Type B pancreatic cell (in vitro differentiated cells): ENCODE measurements at places on chromosomes 2 and 18.
A peak's percentile ranks its signal among the peaks of the same experiment; 100 is the strongest.

DNA sequence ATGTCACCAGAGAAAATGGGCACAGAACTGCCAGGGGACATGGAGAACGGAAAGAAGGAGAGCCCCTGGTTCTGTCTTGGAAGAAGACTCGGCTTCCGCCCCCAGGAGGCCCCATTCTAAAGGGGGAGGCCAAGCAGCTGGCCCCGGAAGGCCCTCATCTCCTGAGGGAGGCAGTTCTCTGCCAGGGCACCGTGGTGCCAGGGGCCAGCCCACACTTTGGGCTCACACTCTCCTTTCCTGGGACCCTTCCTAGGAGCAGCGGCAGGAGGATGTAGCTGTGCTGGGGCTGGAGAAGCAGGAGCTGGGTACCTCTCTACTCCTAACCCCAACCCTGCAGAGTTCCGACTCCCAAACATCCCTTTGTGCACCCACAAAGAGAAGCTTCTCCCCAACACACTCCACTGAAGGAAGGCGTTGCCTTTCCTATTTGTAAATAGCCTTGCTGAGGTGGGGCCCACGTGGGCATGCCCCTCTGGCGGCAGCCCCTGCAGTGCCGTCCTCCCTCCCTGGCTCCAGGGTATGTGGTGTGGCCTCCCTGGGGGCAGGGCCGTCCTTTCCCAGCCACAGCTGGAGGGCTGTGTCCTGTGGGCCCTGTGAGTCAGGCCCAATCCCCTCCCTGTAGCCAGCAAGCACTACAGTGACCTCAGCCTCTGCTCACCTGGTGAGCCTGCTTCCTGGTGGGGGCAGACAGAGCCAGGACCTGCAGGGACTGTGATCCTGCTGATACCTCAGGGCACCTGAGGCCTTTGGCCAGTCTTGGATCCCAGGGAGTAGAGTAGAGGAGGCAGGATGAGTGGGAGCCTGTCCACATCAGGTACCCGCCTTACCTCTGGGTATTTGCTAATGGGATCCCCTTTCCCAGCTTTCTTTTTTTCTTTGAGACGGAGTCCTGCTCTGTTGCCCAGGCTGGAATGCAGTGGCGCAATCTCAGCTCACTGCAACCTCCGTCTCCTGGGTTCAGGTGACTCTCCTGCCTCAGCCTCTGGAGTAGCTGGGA is 26.6 kb downstream of the ZFP36L2 start:
- no peak for DNase-seq

DNA sequence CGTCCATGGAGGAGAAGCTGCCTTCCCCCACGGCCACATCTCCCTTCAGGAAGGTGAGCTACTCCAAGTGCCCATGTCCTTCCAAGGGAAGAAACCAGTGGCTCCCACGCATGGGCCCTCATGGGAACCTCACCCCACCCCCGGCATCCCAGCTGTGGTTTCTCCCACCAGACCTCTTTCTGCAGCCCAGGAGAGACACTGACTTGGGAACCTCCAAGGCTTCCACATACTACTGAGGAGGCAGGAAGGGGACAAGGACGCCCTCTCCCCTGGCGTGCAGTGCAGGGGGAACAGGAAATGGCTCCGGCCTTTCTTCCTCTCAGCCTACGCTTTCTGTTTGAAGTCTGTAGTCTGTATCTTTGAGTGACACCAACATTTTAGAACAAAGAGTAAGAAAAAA is 104.5 kb upstream of the EPC2 start:
- DNase-seq = no peak

- DNase-seq = no peak
Observed at GRCh38 chr2:189952536-189953109, 109.9 kb downstream of the MSTN start.

DNA sequence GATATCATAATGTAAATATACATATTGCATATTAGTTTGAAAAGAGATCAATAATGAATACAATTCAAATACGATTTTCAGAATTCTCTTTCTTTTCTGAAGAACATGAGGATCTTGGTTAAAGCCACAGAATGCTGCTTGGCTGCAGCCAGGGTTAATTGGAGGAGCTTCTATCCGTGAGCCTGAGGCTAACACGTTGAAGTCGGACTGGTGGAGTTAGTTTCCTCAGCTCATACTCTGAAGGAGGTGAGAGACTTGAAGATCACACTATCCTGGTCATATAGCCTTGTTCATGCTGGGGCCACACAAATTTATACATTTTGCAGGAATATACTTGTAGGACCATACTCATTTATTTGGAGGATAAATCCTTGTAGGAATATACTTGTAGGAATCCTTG is 335.8 kb downstream of the TRIB2 start:
- no peak for DNase-seq

- DNase-seq = no peak
Observed at GRCh38 chr18:29060349-29060748, 883.4 kb upstream of the CDH2 start.

DNA sequence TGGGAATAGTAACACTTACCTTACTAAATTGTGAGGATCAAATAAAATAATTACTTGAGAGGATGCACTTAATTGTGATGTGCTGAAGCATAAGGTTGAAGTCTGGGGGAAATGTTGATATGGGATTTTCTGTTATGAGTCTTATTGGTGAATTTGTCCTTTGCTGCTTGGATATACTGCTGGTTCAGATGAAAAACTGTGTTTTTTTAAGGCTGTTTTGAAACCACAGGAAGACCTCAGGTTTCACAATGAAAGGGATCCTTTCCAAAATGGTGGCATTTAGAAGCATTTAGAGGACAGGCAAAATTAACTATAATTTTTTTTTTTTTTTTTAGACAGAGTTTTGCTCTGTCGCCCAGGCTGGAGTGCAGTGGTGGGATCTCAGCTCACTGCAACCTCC is 34.9 kb downstream of the SPATS2L start:
- no peak for DNase-seq

DNA sequence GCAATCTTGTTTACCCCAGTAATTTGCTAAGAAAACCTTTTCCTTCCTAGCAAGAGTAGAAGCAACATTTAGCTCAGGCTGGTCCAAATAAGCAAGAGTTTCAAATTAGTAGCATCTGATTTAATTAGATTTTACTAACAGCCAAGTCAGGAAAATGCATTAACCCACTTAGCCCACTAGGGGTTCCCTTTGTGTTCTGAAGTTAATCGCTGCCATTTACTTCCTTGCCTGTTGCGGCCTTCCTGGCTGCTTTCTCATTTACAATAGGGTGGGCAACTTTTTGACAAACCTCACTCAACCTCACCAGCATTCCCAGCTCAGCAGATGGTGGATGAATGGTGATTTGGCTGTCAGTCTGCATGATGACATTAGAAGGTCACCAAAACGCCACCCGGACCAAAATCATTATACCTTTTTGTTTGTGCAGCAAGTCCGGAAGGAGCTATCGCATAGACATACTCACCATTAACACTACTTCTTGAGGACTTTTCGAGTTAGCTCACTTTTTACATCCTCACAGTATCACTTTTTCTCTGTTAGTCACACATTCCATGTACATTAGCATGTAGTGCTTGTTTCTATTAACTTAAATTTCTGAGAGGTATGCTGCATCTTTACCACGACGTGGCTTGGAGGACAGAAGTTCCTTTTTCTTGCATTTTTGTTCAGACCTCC is 101.5 kb upstream of the SETBP1 start:
- no peak for DNase-seq

DNA sequence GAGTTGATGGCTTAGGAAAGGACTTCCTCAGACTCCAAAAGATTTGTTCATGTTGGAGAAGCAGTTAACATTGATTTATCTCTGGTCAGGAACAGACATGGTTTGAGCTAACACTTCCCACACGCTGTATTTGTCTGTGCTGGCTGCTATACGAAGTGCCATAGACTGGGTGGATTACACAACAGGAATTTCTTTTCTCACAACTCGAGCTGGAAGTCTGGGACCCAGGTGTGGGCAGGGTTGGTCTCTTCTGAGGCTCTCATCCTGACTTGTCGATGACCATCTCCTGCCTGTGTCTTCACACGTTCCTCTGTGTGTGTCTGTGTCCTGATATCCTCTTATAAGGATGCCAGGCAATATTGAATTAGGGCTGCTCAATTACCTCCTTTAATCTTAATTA is 163.4 kb upstream of the BCL2L11 start:
- DNase-seq = no peak

DNA sequence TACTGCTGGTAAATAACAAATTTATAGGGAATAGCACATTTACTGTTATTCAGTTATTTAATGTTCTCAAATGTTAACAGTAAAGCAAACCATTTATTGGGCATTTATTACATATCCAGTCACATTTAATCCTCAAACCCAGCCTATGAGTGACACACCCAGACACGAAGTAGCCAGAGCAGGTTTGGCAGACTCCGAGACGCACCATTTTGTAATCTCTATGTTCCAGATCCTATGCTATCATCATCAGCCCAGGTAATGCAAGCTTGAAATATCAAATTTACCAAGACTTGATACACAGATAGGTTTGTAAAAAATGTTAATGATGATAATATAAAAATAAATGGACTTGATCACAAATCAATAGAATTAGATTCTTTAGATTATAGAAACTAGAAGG is 131.1 kb downstream of the IKZF2 start:
- no peak for DNase-seq

- no peak for DNase-seq
Observed at GRCh38 chr18:22872900-22873537, 60.1 kb upstream of the RBBP8 start.

DNA sequence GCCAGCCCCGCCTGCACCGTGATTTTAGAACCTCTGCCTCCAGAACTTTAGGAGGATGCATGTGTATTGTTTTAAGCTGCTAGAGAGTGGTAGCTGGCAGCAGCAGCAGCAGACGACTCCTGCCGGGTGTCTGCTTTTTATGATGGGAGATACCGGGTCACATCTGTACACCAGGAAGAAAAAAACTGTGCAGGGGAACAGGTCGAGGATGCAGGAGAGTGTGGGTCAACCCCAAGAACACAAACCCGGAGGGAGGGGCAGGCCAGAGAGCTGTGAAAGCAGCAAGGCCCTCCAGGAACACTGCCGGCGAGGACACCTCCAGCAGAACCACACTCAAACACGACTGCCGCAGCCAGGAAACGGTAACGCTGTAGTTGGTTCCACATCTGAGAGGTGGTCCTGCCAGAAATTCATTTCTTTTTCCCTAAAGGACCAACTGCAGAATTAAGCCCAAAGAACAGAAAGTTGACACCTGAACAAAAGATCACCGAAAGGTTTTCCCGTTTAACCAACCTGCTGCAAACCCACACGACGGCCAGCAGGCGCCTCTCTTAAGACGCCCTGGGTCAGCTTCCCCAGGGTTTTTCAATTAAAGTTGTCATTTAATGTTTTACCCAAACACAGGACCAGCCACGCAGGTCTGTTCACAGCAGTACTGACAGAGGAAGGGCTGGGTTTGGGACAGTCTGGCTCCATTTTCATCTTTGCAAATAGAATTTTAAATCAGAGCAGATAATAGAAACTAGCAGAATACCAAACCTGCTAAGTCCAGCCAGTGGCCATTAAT is 60.5 kb downstream of the NDUFA10 start:
- DNase-seq = no peak

GRCh38 chr2:45750001-45750400 is 98.5 kb downstream of the PRKCE start:
- DNase-seq = no peak

GRCh38 chr2:223197046-223197445 is 145.1 kb downstream of the KCNE4 start:
- no peak for DNase-seq

- no peak for DNase-seq
Observed at GRCh38 chr2:85564144-85564563, 2.9 kb upstream of the GGCX start.

DNA sequence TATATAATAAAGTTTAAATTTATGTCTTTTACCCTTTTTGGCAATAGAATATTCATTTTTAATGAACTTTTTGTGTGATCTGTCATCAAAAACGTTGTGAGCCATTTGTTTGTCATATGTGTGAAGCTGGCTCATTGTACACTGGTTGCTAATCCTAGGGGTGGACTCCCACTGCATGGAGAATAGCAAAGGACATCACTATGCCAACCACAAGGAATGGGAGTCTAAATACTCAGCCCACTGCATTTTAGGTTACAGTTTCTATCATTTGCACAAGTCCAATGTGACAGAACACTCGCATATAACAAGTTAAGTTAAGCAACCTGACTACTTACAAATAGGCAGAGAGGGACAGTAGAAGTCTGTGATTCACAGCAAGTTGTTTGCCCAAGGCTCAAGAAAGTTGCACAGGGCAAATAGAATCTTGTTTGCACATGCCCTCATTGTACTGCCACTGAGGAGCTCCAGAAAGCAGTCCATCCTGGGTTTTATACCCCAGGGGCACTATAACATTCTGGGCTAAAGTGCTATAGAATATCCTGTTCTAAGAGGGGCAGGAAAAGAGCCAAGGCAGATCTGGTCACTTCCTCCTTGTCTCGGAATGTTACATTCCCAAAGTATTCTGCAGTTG is 545.9 kb upstream of the GCFC2 start:
- DNase-seq = no peak

- no peak for DNase-seq
Observed at GRCh38 chr18:60812921-60813320, 440.3 kb upstream of the MC4R start.

DNA sequence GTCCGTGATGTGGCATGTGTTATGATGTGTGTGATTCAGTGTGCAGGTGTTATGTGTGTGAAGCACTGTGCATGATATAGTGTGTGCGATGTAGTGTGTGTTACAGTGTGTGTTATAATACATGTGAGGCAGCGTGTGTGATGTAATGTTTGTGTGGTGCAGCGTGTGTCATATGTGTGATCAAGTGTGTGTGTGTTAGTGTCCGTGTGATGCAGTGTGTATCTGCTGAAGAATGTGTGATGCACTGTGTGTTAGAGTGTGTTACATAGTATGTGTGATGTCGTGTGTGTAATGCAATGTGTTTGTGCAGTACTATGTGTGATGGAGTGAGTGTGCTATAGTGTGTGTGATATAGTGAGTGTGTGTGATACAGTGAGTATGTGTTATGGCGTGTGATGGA is 182.8 kb upstream of the SOX11 start:
- no peak for DNase-seq

DNA sequence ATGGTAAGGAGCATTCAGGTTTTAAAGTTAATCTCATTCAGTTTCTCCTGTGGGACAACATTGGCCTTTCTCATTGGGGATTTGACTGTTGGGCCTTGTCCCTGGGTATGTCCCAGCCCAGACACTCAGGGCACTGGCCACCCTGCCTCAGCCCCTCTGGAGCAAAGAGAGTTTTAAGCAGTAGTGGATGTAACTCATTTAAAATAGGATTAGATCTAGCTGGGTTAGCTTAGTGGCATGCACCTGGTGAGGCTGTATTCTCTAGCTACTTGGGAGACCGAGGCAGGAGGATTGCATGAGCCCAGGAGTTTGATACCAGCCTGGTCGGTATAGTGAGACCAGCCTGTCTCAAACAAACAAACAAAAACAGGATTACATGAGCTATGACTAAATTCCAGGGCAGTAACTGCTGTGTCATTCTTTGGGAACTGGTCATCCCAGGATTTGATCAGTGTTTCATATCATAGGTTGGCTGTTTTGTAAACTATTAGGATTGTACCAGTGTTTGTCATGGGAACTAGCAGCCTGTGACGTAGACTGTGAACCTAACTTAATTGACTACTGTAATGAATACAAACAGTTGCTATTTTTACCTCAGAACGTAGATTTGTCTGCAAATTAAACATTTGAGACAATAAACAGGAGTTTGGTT is 12.5 kb downstream of the INPP4A start:
- DNase-seq = peak; percentile 20
